ENCODE measurements at places on chromosomes 2 and 18.

GRCh38 chr18:9065864-9066263 is 36.6 kb upstream of the NDUFV2 start:
- DNase-seq: no peak

DNA sequence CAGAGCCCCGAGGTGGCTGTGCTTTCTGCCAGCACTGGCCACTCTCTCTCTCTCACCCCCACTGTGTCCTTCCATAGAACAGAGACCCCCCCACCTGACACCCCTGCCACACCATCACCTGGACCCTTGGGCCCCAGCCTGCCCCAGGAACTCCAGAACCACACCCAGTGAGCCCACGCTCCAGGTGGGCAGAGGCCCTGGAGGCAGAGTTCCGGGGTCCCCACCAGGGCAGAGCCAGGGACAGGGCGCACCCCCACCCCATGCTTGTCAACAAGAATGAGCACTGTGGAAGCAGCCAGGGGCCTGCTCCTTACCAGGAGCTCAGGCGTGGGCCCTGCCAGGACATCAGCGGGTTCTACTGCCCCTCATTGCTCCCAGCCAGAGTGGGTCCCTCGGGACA is 14.6 kb downstream of the PASK start:
- DNase-seq: no peak

- DNase-seq: no peak
Observed at GRCh38 chr2:131092458-131093005, 728 bp downstream of the FAM168B start.

- peak; percentile 75 for DNase-seq
Observed at GRCh38 chr2:235666213-235666781, 172.5 kb downstream of the AGAP1 start.

- no peak for DNase-seq
Observed at GRCh38 chr18:43525169-43525568, 247.9 kb upstream of the SYT4 start.

Measured in hepatic stellate cell (primary cell).